ENCODE measurements at places on chromosomes 5 and 9.

DNA sequence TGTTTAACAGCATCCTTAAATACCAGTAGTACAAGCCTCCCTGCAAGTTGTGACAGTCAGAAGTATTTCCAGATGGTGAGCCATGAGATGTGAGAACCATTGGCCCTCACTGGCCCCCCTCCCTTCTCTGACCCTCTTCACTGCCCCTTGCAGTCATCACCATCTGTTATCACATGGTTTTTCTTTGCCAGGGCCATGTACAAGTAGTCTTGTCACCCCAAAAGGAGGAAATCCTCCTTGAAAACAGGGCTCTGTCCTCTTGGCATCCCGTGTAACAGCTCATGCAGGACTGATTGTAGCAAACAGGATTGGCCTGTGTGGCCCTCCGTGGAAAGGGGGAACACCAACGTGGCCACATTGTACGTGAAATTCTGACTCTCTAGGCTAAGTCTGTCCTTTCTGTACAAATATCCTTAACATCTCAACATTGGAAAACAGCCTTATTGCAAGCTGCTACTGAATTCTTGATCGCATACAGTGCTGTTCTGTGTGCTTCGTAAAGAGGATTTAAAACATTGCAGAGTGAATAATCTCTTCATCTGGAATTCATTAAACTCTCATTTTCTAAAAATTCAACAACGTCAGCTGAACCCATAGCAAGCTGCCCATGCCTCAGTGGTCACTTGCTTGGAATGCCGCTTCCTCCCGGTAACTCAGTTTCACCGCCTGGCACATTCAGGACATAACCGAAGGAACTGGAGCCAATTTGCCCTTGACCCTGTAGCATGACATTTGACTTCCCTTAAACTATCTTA lies 171.7 kb downstream of the ATPSCKMT start:
- DNase-seq, result no peak

DNA sequence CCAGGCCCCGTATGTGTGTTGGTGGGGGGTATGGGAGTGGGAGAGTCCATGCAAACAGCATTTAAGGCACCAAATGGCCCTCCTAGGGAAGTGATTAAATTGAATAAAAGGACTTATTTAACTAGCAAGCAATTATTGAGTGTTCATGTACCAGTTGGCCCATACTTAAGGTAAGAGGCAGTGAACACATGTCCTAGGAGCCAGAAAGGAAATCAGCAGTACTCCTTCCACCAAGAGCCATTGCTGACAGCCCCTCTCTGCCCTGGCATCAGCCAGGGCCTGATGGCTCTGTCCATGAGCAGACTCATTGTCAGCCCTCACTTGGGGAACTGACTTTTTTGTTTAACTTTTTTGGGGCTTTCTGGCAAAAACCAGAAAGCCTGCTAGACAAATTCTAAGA lies 10.4 kb upstream of the SHROOM1 start:
- no peak for DNase-seq

- DNase-seq, result no peak
Observed at GRCh38 chr5:79850941-79851340, 140.1 kb downstream of the MTX3 start.

DNA sequence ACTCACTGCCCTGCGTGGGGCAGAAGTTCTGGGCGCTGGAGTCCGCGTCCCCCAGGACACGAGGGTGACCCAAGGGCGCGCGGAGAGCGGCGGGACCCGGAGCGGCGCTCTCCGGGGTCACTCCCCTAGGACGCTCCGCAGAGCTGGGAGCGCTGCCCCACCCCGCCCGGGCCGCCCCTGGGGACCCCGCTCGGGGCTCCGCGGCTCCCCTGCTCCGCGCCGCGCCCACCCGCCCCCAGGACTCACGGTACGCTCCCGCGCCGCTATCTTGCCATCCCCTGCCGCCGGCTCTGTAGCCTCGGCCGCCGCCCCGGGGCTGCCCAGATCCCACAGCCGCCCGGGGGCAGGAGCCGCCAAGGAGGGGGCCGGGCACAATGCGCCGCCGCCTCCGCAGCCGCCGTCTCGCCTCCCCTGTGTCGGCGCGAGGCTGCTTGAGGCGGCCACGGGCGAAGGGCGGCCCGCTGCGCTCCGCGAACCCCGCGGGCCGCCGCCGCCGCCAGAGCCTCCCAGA lies 303 bp downstream of the LIFR start:
- DNase-seq, result no peak

GRCh38 chr9:125815568-125815967 lies 68.4 kb downstream of the PBX3 start:
- DNase-seq, result no peak

- no peak for DNase-seq
Observed at GRCh38 chr9:129270205-129270604, 92.1 kb upstream of the IER5L start.

GRCh38 chr9:5073701-5074100 lies 88.6 kb downstream of the JAK2 start:
- no peak for DNase-seq

DNA sequence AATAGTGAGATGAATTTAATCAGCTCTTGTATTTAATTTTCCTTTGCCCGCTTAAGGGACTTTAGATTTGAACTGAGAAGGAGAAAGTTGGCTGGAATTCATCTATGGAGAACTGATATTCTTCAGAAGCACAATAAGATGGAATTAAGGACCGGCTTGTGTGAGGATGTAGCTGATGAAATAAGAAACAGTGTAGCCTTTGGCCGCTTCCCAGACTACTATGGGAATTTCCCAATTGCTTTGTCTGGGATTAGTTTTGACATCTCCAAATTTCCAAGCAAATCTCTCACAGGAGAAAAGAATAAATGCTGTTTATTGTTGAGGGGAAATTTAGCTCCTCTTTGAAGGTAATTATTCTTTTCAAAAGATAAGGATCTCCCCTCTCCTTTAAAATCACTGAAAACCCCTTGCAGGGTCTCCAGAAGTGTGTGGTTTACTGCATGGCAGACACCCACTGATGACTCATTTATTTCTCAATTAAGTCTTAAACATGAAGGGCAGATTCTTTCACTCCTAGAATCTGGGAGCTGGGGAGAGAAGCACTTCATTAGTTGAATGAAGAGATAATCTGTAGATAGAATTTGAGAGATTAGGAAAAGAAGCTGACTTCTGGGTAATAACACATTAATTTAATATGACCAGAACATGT lies 606.5 kb upstream of the ADAMTS16 start:
- DNase-seq, result no peak

DNA sequence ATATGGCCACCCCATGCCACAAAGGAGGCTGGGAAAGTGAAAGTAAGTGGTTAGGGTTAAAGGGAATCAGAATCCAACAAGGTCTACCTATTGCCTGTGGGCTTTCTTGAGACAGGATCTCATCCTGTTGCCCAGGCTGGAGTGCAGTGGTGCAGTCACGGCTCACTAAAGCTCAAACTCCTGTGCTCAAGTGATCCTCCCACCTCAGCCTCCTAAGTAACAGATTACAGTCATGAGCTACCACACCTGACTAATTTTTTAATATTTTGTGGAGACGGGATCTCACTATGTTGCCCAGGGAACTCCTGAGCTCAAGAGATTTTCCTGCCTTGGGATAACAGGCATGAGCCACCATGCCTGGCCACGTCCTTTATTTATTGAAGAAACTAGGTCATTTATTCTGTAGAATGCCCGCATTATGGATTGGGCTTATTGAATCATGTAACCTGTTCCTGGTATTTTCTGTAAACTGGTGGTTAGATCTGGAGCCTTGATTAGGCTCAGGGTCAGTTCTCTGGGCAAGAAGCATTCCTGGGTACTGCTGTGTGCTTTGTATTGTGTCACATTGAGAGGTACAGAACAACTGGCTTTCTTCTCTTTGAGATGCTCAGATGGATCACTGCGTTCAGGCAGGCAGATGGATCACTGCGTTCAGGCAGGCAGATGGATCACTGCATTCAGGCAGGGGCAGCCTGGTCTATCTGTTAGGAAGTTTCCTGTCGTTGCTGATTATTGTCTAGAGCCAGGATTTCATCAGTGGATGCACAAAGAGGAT lies 41.6 kb downstream of the ERGIC1 start:
- no peak for DNase-seq

DNA sequence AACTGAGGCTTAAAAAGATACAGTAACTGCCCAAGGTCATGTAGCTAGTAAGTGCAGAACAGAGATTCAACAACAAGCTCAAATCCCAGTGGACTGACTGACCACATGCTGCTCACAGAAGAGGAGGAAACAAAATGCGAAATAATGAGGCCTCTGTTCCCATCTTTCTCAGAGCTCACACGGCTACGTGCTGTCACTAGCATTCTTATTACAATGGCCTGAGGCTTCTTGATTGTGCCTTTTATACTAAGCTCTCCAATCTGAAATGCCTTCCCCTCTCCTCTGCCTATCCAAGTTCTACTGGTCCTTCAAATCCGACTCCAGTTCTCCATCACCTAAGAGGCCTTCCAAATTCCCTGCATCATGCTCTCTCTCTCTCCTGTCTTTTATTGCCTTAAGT lies 26.0 kb downstream of the SGTB start:
- DNase-seq, result no peak

- no peak for DNase-seq
Observed at GRCh38 chr5:68683632-68684036, 410.2 kb upstream of the SLC30A5 start.

- no peak for DNase-seq
Observed at GRCh38 chr5:132055808-132056609, 4.4 kb upstream of the IL3 start.

GRCh38 chr5:53256746-53257145 lies 147.2 kb upstream of the MOCS2 start:
- DNase-seq, result no peak

- DNase-seq, result no peak
Observed at GRCh38 chr9:14205463-14205862, 108.5 kb downstream of the NFIB start.

- DNase-seq, result no peak
Observed at GRCh38 chr5:33254579-33254978, 186.2 kb upstream of the TARS1 start.

GRCh38 chr9:76916231-76916630 lies 10.3 kb upstream of the PRUNE2 start:
- DNase-seq, result no peak

DNA sequence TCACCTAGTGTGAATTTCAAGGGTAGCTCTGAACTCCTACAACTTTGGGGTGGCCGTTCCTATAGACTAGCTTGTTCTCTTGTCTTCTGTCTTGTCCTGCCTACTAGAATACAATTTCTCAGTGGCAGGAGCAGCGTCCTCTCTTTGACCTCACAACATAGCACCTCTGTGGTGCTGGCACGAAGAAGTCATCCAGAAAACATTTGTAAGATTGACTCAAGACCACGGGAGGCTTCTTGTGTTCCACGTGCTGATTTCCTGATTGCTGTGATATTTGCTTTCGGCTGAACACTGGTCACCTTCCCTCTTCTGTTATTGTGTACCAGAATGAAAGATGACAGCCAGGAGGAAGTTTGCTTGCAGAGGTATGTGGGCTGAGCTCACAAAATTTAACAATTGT lies 27.0 kb downstream of the SLC1A1 start:
- no peak for DNase-seq
